ENCODE measurements at places on chromosomes 1 and 21. TPM values are rescaled to one million over a fixed set of nuclear protein-coding genes. Genes with fewer than 3 reads are reported as not detected.
A peak's percentile ranks its signal among the peaks of the same experiment; 100 is the strongest.

- DNase-seq, result no peak
These were observed 38.8 kb upstream of the RASAL2 start for GRCh38 chr1:178055093-178055492.

- DNase-seq, result peak; percentile 63
These were observed 664.7 kb upstream of the NEGR1 start for GRCh38 chr1:72946903-72947499.

Gene ARHGAP29
- total RNA-seq, result 250 TPM

Gene TNFSF18
- total RNA-seq, result 0.10 TPM

All from renal cortical epithelial cell (primary cell).